ENCODE measurements at places on chromosomes 11 and 22.

DNA sequence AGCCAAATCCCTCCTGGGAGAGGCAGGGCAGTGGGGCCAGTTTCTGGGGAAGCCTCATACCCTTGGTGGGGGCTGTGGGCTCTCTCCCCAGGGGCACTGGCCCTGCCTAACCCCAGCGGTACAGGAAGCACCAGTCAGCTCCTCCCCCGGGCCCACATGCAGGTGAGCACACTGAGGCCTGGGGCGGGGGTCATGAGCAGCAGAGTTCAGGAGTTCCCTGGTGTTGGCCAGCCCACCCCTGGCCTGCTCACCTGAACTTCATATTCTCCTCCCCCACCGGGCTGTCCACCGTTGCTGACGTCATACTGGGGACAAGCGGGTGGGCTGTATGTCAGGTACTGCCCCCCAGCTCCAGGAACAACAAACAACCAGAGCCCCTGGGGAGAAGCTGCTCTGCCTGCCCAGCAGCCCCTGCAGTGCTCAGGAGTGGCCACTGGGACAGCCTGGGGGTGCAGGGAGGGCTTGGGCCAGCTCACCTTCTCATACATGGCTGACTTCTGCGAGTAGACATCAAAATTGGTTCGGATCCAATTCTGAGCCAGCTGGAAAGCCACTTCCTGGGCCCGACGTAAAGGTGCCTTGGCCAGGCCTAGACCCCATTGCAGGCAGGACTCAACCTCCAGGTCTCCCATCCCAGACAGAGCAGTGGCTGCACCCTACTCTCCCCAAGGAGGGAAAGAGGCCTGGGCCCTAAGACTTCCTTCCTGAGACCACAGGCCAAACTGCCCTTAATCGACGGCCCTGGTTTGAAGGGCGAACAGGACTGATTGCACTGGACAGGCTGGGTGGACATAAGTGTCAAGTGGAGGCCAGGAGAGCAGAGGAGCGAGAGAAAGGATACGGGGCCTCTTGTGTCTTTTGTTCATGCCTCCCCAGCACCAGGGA lies 20.8 kb downstream of the TREH start:
- no peak for DNase-seq

DNA sequence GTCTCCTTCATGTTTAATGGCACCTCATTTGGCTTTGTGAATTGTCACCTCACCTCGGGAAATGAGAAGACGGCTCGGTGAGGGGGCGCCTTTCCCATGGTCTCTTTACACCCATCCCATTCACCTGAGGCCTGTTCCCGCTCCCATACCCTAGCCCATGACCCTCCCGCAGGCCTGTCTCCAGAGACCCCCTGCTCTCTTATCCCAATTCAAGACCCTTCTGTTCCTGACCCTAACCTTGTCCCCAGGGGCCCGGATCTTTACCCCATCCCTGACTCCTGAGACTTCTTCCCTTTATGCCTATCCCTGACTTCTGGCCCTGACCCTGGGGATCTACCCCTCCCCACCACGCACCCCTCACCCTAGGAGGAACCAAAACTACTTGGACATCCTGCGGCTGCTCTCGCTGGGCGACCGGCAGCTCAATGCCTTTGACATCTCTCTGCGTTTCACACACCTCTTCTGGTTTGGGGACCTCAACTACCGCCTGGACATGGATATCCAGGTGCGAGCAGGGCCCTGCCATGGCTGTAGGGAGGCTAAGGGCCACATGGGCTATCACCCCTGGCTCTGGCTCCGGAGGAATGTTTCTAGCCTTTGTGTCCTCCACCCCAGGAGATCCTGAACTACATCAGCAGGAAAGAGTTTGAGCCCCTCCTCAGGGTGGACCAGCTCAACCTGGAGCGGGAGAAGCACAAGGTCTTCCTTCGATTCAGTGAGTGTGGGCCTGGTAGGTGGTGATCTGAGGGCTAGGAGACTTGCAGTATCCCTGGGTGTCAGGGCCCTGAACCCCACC lies 7.9 kb downstream of the INPPL1 start:
- no peak for DNase-seq

DNA sequence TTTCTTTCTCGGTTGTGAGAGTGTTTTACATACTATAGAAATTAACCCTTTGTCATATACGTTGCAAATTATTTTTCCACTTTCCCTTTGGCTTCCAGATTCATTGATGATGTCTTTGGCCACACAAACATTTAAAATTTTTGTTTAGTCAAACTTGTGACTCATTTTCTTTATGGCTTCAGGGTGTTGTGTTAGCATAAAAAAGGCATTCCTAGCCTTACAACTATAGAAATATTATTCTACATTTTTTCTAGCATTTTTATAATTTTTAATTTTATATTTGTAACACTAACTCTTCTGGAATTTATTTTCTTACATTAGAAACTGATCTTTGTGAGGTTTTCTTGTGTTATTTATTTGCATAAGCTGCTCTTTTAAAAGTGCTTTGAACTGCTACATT lies 12.1 kb downstream of the GRIA4 start:
- DNase-seq, result no peak

DNA sequence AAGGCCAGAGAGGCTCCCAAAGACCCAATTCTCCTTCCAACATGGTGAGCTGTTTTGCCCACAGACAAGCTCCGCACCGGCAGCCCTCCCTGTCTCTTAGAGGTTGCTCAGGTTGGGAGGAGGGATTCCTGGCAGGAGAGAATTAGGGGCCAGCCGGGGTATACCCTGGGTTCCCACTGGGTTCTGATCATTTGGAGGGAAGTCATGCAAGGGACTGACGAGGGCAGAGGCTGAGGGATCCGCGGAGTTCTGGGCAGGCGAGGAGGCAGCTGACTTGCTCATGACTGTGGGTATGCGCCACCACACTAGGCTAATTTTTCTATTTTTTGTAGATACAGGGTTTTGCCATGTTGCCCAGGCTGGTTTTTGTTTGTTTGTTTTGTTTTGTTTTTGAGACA lies 4.6 kb downstream of the ST3GAL4 start:
- DNase-seq, result no peak

DNA sequence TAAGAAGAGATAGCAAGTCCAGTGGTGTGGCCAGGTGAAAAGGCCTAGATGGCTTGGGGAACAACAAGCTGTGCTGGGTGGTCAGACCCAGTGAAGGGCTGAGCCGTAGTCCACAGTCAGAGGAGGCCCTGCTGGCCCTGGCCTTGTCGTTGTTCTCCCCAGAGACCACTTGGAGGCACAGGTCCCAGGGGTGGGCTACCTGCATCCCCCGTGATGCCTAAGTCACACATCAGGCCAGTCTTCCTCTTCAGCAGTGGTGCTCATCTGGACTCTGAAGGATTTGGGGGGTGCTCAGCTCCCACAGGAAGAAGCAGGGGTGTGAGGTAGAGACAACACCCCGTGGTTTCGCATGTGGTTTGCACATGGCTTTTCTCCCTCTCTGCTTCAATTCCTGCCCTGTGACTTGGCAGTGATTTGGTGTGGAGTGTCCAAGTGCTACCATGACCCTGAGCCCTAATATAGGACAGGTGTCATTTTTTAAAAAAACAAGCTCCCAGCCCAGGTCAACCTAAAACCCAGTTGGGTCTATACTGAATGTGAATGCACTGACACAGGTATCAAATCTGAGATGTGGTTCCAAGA lies 51.0 kb downstream of the ALX4 start:
- DNase-seq, result no peak

- DNase-seq, result no peak
Measured at GRCh38 chr22:45429424-45429823, 15.9 kb downstream of the RIBC2 start.

GRCh38 chr11:95557376-95557775 lies 232.2 kb downstream of the FAM76B start:
- DNase-seq, result no peak

DNA sequence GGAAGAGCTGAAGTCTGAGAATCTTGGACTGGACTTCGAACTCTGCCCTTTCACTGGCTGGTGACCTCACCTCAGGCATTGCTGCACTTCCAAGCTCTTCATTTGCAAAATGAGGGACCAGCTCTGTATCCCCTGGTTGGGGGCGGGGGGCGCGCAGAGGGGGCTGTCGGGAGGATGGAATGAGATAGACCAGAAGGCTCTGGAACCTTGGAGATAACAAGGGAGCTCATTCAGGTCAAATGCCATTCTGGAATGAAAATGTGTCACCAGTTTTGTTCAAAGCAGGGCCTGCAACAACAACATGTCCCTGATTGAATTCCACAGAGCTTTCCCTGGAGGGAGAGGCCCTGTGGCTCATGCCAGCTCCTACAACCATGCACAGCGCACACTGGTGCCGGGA lies 370.5 kb downstream of the MN1 start:
- no peak for DNase-seq

- no peak for DNase-seq
Measured at GRCh38 chr22:20957683-20958431, 9.2 kb upstream of the AIFM3 start.

DNA sequence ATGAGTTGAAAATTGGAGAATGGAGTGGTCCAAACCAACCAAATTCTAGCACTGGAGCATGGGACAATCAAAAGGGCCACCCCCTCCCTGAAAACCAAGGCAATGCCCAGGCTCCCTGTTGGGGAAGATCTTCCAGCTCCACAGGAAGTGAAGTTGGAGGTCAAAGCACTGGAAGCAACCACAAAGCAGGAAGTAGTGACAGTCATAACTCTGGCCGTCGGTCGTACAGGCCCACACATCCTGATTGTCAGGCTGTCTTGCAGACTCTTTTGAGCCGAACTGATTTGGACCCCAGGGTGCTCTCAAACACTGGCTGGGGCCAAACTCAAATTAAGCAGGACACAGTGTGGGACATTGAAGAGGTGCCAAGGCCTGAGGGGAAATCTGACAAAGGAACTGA lies 80.5 kb upstream of the ADSL start:
- DNase-seq, result no peak

- DNase-seq, result peak; percentile 92
Measured at GRCh38 chr11:100876815-100877520, 189.9 kb downstream of the ARHGAP42 start.

- no peak for DNase-seq
Measured at GRCh38 chr11:135073381-135073780, 661.3 kb upstream of the B3GAT1 start.

DNA sequence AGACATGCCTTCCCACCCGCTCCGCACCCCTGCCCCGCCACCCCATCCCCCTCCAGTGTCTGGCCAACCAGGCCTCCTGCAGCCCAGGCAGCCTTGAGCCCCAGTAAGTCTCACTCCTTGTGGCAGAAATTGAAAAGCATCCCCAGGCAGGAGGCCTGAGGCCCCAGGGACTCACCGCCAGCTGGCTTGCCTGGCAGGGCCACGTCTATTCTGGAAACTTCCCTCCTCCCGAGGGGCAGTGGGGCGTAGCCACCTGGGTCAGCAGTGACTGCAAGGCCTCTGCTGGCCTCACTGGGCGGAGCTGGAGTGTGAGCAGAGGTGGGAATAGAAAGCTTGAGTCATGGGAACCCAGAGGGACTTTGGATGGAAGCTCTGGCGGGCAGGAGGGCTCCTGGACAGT lies 26.3 kb downstream of the ANO1 start:
- DNase-seq, result no peak

DNA sequence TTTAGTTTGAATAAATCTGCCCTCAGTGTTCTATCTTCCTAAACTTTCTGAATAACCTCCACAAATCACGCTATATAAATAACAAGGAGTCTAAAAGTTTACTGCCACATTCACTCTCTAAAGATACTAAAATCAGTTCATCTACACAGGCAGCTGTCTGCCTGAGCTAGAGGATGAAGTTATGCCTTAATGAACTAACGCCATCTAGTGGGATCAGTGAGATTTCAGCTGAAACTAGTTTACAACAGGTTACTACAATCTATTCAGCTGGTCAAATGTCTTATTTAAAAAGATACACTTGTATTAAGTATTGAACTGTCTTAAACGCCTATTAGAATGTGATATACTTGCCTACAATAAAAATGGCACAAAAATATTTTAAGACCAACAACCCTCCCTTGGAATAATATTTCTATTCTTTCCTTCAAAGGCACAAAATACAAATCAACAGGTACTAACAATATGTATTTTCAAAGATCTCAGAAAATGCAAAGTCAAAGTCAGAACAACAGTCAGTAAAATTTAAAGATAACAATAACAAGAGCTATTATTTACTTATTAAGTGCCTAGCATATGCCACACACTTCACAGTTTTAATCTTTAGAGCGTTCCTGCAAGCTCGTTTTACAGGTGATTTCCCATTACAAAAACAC lies 84.1 kb downstream of the LARGE2 start:
- peak; percentile 86 for DNase-seq

GRCh38 chr11:93821617-93822016 lies 28.8 kb downstream of the VSTM5 start:
- no peak for DNase-seq

GRCh38 chr11:95228081-95228749 lies 2.8 kb downstream of the SESN3 start:
- DNase-seq, result peak; percentile 28

- DNase-seq, result no peak
Measured at GRCh38 chr22:44438056-44438455, 60.0 kb downstream of the RTL6 start.
